ENCODE measurements at places on chromosomes 6 and 20.

DNA sequence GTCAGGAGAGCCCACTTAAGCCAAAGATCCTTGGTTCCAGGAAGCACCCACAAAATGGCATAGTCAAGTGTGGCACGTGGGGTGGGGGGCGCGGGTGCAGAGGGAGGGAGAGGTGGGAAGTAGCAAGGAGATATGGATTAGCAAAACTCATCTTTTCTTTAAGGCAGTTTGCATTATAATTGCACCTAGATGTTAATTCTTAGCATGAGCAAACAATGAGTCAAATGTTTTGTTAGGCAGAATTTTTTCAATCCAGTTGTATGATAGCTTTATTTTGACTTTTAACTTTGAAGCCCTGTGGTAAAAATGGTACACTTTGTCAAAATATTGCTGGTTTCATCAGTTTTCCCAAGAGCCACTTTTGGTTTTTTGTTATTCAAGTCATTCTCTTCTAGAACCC, 15.0 kb downstream of the SCAND1 start:
- no peak for DNase-seq

- DNase-seq: no peak
Measured at GRCh38 chr20:40754339-40754943, 65.4 kb upstream of the MAFB start.

DNA sequence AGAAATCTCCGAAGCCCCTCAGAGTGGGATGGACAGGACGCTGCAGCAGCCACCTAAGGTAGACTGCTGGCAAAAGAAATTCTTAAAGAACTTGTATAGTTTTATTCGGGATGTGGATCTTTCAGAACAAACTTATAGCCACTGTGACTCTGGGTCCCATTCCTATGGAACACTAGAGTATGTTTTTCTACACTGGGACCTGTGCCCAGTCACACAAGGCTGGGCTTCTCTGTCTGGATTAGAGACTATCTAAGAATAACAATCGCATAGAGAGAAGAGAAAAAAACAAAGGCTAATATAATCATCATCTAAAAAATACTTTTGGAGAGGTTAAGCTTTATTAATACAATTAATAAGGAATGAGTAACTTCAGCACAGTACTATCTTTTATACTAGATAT, 28.9 kb downstream of the RMND1 start:
- DNase-seq: no peak

DNA sequence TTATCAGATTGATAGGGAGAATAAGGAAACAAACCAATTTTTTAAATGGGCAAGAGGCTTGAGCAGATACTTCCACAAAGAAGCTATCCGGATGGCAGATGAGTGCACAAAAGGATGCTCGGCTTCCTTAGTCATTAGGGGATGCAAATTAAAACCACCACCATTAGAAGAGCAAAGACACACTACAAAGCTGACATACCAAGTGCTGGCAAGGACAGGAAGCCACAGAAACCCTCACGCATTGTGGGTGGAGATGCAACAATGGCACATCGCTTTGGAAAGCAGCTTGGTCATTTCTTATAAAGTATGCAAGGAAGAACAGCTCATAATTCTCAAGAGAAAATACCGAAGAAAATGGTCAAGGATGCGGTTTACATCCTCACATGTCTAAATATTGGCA, 19.8 kb downstream of the BFSP1 start:
- DNase-seq: no peak
